ENCODE measurements at places on chromosomes 3 and 15.

GRCh38 chr3:107825556-107825955 lies 265.3 kb downstream of the CD47 start:
- no peak for DNase-seq

GRCh38 chr3:61058836-61059235 lies 192.4 kb downstream of the FHIT start:
- no peak for DNase-seq

DNA sequence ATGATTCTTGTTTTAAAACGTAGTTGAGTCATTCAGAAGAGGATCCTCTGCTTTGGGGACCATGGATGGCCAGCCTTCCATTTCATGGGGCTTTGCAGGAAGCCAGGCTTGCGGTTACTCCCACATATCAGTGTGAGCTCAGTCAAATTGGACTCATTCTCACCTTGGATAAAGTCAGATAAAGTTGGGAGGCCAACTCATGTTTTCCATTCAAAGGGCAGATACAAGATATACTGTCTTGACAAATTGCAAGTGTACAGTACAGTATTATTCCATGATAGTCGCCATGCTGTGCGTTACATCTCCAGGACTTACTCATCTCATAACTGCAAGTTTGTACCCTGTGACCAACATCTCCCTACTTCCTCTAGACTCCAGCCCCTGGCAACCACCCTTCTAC lies 25.5 kb upstream of the B3GNT5 start:
- DNase-seq, result no peak

GRCh38 chr15:94015324-94015723 lies 216.0 kb upstream of the MCTP2 start:
- DNase-seq, result no peak

- peak; percentile 80 for DNase-seq
Observed at GRCh38 chr15:38389924-38390542, 63.9 kb upstream of the FAM98B start.

DNA sequence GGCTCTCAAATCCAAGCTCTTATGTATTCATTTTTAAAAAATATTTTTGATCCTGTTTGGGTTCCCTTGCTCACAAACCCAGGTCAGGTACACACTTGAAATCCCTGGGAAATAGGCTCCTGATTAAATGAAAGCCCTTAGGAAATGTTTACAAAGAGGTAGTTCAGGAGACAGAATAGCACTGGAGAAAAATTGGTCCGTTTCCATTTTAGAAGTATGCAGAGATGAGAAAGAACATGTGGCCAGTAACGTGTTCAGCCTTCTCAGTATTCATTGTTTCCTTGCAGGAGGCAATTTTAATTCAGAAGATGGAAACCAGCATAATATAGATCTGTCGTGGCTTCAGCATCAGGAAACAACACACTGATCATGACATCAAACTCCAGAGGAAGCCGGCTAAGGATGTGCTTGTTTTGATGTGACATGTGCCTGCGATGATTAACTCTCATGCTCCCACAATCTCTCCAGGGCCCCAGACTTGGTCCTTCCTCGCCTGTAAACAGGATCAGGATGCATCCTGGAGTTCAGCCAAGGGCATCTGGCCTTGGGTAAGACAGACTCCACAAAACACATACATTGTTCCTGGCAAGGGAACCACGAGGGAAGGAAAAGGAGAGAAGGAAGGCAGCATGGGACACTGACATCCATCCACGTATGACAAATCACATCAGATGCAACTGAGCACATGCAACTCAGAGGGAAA lies 350.5 kb upstream of the THBS1 start:
- DNase-seq, result no peak

DNA sequence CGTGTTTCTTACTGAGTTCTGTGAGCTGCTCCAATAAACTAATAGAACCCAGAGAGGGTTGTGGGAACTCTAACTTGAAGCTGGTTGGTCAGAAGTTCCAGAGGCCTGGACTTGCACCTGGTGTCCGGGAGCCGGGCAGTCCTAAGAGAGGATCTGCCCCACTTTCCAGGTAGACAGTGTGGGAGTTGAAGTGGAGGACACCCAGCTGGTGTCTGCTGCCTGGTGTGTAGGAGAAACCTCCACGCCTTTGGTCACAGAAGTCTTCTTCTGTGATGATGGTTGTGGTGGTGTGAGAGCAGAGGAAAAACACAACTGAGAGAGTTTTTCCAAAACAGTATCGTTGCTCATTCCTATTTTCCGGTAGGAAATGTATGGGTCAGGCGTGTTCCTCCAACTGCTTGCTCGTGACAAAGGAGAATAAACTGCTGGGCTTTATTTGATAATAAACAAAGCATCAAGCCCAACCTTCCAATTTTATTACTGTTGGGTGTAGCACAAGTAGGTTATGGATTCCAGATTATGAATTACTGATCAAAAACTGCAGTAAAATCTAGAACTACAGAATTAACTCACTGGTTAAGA lies 137.0 kb downstream of the KLF13 start:
- DNase-seq, result no peak

GRCh38 chr3:115713284-115713683 lies 90.0 kb downstream of the GAP43 start:
- no peak for DNase-seq

DNA sequence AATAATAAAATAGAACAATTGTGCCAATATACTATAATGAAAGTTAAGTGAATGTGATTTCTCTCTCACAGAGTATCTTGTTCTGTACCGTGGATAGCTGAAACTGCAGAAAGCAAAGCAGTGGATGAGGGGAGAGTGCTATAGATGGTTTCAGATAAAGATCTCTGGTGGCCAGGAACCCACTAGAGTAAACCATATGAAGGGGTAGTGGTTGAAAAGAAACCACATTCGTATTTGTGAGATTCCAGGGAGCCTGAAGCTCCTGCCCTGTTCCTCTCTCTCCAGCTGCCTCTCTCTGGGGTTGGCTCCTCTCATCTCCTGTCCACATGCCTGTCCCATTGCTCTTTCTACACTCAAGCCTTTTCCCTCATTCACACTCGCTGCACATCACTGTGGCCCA lies 8.9 kb downstream of the ABHD17C start:
- DNase-seq, result no peak

- no peak for DNase-seq
Observed at GRCh38 chr15:33934921-33935320, 33.4 kb upstream of the CHRM5 start.

GRCh38 chr3:38730281-38730680 lies 80.8 kb upstream of the SCN5A start:
- DNase-seq, result no peak

GRCh38 chr15:69004011-69004410 lies 10.5 kb upstream of the NOX5 start:
- DNase-seq, result no peak

DNA sequence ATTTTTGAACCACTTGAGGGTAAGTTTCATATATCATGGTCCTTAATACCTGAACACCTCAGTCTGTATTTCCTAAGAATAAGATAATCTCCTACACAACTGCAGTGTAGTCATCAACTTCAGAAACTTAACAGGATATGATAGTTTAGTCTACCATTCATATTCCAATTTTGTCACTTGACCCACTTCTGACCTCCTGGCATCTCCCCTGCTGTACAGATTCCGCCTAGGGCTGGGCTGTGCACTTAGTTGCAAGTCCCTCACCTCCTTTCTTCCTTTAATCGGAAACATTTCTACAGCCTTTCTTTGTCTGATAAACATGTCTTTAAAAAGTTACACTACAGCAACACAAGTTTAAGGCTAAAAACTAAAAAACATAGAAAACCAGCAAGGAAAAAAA lies 218.4 kb upstream of the SLCO3A1 start:
- DNase-seq, result no peak
